Psoas muscle (tissue), 8 donors: ENCODE measurements at places on chromosomes 4 and X. TPM values are rescaled to one million over a fixed set of nuclear protein-coding genes. Genes with fewer than 3 reads are reported as not detected.

The GPM6B gene
- 2.5 TPM for total RNA-seq

The MYOZ2 gene
- total RNA-seq = 469 TPM

The RAB33A gene
- not detected for total RNA-seq

The SCARB2 gene
- 163 TPM for total RNA-seq

The ANKRD50 gene
- 2.9 TPM for total RNA-seq

The EVC2 gene
- 1.0 TPM for total RNA-seq

The TBX22 gene
- not detected for total RNA-seq

The CHRDL1 gene
- 3.6 TPM for total RNA-seq

The ZNF81 gene
- total RNA-seq = 1.8 TPM

The SLC25A4 gene
- total RNA-seq = 1,107 TPM

The MAGEA9B gene
- total RNA-seq = not detected

The SSX4B gene
- total RNA-seq = not detected

The NDNF gene
- 2.1 TPM for total RNA-seq

The FSTL5 gene
- not detected for total RNA-seq

The ANOS1 gene
- total RNA-seq = 11.7 TPM

The ENAM gene
- 6.6 TPM for total RNA-seq

The FMR1NB gene
- total RNA-seq = not detected

The CLGN gene
- total RNA-seq = 0.39 TPM

The PPBP gene
- 2.5 TPM for total RNA-seq

The EREG gene
- total RNA-seq = 0.20 TPM

The AKAP4 gene
- total RNA-seq = not detected

The PAK3 gene
- 0.44 TPM for total RNA-seq

The MAGEA6 gene
- total RNA-seq = not detected

The ADH4 gene
- 0.28 TPM for total RNA-seq

The MTHFD2L gene
- total RNA-seq = 9.0 TPM

The GLRA2 gene
- not detected for total RNA-seq

The GAB3 gene
- 1.0 TPM for total RNA-seq

The TMEM35A gene
- total RNA-seq = 0.16 TPM

The CXCL1 gene
- 0.26 TPM for total RNA-seq
